ENCODE measurements at places on chromosomes 4 and X. TPM values are rescaled to one million over a fixed set of nuclear protein-coding genes. Genes with fewer than 3 reads are reported as not detected.
A peak's percentile ranks its signal among the peaks of the same experiment; 100 is the strongest.

- no peak for DNase-seq
- peak overlapping the region; percentile 1 for H3K4me3 ChIP-seq
- H3K27me3 ChIP-seq, result no peaks in the 10 kb centered on the region
- peak overlapping the region; percentile 94 for H3K27ac ChIP-seq
These were observed 16.3 kb downstream of the PTTG2 start for GRCh38 chr4:37976507-37976906.

GRCh38 chr4:142168181-142168580 lies 531.8 kb downstream of the IL15 start:
- no peaks in the 10 kb centered on the region for H3K4me1 ChIP-seq
- H3K27me3 ChIP-seq, result no peaks in the 10 kb centered on the region
- no peak for DNase-seq
- no peak overlapping the region for H3K4me3 ChIP-seq

PRDM8 gene
- 4.4 TPM for total RNA-seq

GAGE1 gene
- not detected for total RNA-seq

Measured in transverse colon (tissue), 4 donors.